ENCODE measurements at places on chromosomes 13 and 19.

GRCh38 chr19:28074773-28075172, 1138.2 kb downstream of the UQCRFS1 start:
- DNase-seq, result no peak

- no peak for DNase-seq
These were observed 20.5 kb upstream of the ALOX5AP start for GRCh38 chr13:30714629-30715371.

DNA sequence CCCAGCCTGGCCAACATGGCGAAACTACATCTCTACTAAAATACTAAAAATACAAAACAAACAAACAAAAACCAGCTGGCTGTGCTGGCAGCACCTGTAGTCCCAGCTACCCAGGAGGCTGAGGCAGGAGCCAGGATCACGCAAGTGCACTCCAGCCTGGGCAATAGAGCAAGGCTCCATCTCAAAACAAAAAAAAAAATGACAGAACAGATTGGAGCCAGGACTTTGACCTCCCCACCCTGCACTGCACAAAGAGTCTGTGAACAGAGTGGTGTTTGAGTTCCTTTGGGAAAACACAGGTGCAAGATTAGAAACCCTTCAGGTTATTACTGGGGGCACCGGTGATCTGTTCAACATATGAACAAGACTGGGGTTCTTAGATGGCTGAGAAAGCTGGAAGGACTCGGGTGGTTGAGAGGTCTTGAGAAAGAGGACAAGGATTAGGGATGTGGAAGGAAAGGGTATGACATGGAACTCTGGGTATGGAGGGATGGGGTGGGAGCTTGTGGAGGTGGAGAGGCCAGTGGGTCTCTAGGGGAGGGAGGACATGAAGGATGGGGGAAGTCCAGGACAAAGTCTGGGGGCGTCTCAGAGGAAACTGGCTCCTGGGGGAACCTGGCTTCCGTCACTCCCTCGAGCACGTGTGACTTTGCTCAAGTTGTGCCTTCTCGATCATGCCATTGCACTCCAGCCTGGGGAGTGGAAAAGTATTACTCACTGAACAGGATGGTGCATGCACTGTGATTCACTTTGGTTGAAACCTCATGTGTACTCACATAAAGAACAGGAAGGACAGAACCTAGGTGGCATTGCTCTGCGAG, 25.9 kb downstream of the RCN3 start:
- no peak for DNase-seq

GRCh38 chr13:94322925-94323763, 156.3 kb downstream of the DCT start:
- DNase-seq, result no peak

DNA sequence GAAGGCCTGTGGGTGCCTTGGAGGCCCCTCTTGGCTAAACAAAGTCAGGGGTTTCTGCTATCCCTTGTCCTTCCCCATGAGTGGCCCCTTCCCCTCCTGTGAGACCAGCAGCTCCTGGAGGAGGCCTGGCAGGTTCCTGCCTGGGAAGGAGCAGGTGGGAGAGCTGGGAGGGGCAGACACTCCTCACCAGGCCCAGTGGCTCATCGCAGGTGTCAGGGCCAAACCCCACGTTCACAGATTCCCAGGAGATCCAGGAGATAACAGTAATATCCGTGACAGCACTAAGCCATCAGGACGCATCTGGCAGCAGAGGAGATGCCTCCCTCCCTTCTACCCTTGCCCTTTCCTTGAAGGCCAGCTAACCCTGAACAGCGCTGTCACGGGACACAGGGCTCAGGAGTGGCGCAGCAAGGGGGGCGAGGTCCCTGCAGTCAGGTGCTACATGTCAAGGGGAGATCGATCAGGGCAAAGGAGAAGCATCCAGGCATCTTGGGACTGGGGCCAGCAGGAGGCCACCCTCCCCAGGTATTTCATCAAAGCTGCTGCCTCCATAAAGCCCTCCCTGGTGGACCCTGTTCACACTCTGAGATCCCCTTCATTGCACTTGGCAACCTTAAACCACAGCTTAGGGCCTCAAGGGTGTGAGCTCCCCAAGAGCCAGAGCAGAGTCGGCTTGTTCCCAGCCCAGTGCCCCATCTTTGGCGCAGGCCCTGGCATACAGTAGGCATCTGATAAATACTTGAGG, 4.8 kb downstream of the CEBPA start:
- no peak for DNase-seq

- DNase-seq, result no peak
These were observed 37.8 kb upstream of the ONECUT3 start for GRCh38 chr19:1715540-1715939.

DNA sequence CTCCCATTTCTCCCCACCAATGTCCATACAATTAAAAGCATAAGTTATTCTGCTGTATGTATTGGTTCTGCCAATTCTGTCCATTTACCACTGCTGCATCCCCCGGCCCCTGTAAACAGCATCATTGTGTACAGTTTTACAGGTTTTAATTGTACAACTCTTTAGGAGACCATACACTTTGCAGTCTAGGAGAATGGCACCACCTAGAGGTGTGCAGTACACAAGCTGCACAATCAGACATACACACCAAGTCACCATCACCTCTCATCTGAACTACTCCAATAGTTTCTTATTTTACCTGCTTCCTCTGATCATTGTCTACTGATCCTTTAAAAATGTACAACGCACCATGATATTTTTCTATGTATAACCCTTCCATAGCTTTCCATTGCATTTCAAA, 855.9 kb upstream of the KLHL1 start:
- DNase-seq, result peak; percentile 22

GRCh38 chr19:13163609-13164342, 13.6 kb downstream of the IER2 start:
- peak; percentile 79 for DNase-seq

DNA sequence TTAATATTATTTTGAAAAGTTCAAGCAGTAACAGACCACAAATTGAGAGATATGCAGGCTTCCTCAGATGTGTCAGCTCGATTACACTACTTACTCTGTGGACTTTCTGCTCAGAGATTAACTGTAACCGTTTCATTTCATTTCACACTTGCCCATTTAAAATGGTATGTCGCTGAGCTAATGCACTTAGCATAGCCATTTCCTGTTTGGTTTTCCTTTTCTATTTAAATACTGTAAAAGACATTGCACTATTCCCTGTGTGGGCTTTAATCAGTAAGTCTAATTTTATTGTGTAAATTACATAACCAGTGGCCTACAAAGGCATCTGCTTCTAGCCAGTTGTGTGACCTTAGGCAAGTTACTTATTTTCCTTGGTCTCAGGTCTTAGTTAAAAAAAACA, 237.6 kb downstream of the LACC1 start:
- DNase-seq, result no peak

DNA sequence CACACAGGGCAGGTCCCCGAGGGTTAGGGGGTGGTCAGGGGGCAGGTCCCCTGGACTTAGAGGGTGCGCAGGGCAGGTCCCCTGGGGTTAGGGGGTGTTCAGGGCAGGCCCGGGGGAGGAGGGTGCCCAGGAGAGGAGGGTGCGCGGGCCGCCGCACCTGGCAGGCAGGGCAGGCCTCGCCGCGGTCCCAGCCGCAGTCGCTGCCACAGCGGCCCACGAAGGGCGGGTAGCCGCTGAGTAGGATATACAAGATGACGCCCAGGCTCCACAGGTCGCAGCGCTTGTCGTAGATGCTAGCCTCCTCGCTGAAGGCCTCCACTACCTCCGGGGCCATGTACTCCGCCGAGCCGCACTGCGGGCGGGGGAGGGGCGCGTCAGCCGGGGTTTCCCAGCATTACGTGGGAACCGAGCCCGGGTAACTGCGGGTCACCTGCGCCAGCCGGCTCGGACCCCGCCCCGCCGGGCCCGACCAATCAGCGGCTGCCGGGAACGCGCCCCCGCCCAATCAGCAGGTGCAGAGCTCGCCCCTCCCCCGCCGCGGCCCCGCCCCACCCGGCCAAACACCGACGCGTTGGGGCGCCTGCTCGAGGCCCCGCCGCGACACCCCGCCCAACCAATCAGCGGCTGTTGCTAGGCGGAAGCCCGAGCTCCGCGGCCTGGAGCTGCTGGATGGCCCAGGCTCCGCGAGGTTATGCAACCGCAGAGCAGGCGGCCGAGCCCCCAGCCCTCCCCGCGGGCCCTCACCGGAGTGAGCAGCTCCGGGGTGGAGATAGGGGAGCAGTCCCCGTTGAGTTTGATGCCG, 9.2 kb downstream of the MKNK2 start:
- peak; percentile 91 for DNase-seq

GRCh38 chr19:11421371-11422098, 2.4 kb upstream of the RGL3 start:
- no peak for DNase-seq

GRCh38 chr19:46372901-46373490, 26.1 kb downstream of the PPP5C start:
- peak; percentile 66 for DNase-seq

DNA sequence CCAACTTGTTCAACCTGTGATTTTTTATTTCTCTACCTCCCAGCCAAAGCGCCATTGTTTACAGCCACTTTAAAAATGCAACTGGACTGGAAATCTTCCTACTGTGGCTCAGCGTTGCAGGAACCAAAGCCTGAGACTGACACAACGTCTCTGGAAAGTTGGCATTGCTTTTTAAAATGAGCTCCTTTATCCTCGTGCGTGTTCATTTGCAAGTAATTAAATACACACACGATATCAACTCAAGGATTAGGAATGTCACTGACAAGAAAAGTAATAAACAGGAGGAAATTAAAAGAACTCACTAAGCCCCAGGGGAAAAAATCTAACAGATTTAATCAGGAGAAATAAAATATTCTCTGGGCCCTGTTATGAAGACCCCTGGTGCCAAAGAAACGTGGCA, 184.6 kb upstream of the IRS2 start:
- DNase-seq, result no peak

DNA sequence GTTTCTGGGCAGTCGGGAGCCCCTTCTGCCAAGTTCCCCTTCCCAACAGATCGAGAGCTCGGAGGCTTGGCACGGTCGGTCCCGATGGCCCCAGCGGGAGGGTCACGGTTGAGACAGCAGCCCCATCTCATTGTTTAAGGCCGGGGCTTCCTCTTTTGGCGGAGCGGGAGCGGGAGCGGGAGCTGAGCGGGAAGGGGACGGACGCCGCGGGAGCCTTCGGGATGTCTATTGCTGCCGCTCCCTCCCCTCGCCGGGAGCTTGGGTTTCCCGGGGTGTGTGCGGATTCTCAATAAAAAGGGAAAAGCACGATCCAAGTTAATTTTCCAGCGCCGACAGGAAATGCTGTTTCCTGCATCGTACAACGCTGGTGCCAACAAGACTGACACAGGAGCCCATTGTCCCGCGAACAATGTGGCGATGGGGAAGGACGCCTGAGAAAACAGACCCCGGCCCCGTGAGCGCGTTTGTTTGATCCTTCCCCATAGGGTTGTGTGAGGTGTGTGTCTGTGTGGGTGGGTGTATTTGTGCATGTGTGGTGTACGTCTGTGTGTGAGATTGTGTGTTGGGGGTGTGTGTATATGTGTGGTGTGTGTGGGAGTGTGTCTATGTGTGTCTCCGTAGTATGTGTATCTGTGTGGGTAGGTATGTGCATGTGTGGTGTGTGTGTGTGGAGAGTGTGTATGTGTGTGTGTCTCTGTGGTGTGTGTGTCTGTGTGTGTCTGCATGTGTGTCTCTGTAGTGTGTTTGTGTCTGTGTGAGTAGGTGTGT, 36.3 kb upstream of the FLT1 start:
- peak; percentile 19 for DNase-seq

DNA sequence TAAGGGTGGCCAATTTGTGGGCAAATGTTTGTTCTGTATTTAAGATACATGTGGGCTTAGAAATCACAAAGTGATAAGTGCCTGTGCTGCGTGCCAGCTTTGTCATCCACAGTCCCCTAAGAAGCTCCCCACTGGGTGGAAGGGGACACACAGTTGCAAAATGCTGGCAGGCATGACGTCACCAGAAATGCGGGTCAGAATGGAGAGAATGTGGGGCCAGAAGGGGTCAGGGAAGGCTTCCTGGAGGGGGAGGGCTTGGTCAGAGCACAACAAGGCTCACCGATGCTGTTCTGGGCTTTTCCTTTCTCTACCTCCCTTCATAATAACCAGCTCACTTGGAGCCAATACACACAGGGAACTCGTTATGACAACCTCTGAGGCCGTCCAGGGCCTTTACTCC, 207.3 kb downstream of the URI1 start:
- no peak for DNase-seq

DNA sequence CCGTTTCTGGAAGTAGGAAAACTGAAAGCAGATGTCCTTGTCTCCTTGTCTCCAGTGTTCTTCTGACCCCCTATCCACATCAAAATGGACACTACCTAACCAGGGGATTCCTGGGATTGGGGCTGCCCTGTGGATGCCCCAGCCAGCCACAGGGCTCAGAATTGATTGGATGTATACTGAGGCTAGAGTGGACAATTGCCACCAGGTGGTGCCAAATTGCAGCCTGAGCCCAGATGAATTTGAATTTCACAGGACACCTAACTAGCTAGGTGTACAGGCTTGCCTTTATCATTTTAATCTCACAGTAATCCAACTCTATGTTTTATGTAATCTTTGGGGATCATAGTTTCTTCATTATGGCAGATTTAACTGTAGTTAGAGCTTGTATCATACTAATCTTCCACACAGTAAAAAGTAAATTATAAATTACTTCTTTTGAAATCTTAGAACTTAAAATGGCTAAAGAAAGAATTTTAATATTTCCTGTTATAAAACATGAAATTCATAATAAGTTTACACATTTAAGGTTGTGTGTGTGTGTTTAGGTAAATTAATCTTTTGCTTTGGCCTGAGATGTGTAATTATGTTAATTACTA, 58.0 kb downstream of the PIBF1 start:
- DNase-seq, result peak; percentile 57

Measured in ACHN (cell line).